Endodermal cell (in vitro differentiated cells): ENCODE measurements at places on chromosomes 12 and 14. TPM values are rescaled to one million over a fixed set of nuclear protein-coding genes. Genes with fewer than 3 reads are reported as not detected.
A peak's percentile ranks its signal among the peaks of the same experiment; 100 is the strongest.

- H3K27ac ChIP-seq, result no peak overlapping the region
- no peaks in the 10 kb centered on the region for H3K4me1 ChIP-seq
- H3K4me3 ChIP-seq, result no peak overlapping the region
These were observed 100.7 kb downstream of the DUSP6 start for GRCh38 chr12:89251342-89252271.

DNA sequence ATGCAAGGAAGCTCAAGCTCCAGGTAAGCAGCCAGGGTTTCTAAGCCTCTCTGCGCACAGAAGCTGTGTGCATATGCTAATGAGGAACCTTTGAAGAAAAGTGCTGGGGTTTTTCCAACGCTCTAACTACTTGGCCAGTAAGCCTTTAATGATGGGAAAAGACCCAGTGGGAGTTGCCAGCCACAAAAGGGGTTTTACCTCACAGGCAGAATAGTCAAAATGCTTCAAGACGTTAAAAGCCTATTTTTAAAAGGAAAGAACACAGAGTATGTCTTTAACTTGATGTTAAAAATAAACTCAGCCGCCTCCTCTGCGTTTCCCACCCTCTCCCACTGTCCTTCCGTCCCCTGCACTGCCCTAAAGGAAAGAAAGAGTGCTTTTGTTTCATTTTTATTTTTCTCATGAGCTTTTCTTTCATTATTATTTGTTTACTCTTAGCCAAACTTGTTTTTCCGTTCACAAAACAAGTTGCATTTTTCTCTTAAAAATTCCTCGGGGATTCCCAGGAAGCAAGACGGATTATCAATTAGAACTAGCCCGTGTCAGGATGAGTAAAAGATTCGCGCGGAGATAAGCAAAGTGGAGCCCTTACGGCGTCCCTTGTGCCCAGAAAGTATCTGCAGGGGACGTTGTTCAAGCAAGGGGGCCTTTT, 209.8 kb upstream of the NUDT4 start:
- peak overlapping the region; percentile 61 for H3K4me3 ChIP-seq
- peak; percentile 80 for DNase-seq
- H3K27ac ChIP-seq, result no peak overlapping the region
- H3K36me3 ChIP-seq, result no peaks in the 10 kb centered on the region

DNA sequence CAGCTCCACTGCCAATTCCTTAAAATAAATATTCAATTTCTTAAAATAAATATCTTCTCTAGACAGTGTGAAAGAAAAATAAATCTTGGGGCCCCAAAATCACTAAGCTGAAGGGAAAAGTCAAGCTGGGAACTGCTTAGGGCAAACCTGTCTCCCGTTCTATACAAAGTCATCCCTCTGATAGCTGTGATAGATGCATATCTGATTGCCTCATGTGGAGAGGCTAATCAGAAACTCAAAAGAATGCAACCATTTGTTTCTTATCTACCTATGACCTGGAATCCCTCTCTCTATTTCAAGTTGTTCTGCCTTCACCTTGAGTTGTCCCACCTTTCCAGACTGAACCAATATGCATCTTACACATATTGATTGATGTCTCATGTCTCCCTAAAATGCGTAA, 889.8 kb downstream of the TRHDE start:
- no peak overlapping the region for H3K4me3 ChIP-seq
- H3K27ac ChIP-seq, result no peak overlapping the region
- no peak for DNase-seq

KCNA5 gene
- total RNA-seq, result 0.09 TPM in 1 of 2 replicates, not detected in the other

GRCh38 chr12:1820191-1820895, at the start of gene LRTM2:
LRTM2 (plus strand) TSS chr12:1820565; CDS start chr12:1828149, 7,584 bp downstream.
- peaks cover 34% of the 10 kb centered on the region for H3K27me3 ChIP-seq
- no peaks in the 10 kb centered on the region for H3K36me3 ChIP-seq
- no peak within 1 kb of the TSS for H3K4me3 ChIP-seq
- no peak within 1 kb of the TSS for H3K27ac ChIP-seq
- no peaks in the 10 kb centered on the region for H3K4me1 ChIP-seq

- H3K36me3 ChIP-seq, result no peaks in the 10 kb centered on the region
- no peaks in the 10 kb centered on the region for H3K27me3 ChIP-seq
- no peak overlapping the region for H3K27ac ChIP-seq
- H3K4me1 ChIP-seq, result peaks cover 4% of the 10 kb centered on the region
These were observed 95.5 kb upstream of the TMPO start for GRCh38 chr12:98419795-98420404.

DNA sequence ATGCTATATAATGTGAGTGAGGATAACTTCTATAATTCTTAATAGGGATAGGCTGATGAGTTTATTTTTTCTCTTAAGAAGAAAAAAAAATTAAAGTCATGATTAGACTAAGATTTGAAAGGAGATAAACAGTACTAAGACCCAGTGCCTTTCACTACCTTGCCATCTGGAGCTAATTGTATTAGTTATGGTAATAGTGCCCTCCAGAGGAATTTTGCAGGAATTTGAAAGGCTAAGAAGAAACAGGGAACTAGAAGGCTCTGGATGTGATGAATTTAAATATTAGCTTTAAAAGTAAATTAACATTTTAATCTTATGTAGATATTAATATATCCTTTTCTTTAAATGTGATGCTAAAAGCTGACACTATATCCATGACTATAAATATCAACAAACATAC, 36.6 kb upstream of the PIK3C2G start:
- no peak for DNase-seq
- H3K4me3 ChIP-seq, result no peak overlapping the region
- no peaks in the 10 kb centered on the region for H3K27me3 ChIP-seq
- H3K4me1 ChIP-seq, result no peaks in the 10 kb centered on the region

GRCh38 chr12:16096273-16096849, 181.1 kb downstream of the SLC15A5 start:
- H3K4me1 ChIP-seq, result no peaks in the 10 kb centered on the region
- no peaks in the 10 kb centered on the region for H3K27me3 ChIP-seq
- H3K27ac ChIP-seq, result no peak overlapping the region
- no peaks in the 10 kb centered on the region for H3K36me3 ChIP-seq
- H3K4me3 ChIP-seq, result no peak overlapping the region

FZD10 gene
- total RNA-seq, result 0.18 and 0.20 TPM in 2 replicates

DNA sequence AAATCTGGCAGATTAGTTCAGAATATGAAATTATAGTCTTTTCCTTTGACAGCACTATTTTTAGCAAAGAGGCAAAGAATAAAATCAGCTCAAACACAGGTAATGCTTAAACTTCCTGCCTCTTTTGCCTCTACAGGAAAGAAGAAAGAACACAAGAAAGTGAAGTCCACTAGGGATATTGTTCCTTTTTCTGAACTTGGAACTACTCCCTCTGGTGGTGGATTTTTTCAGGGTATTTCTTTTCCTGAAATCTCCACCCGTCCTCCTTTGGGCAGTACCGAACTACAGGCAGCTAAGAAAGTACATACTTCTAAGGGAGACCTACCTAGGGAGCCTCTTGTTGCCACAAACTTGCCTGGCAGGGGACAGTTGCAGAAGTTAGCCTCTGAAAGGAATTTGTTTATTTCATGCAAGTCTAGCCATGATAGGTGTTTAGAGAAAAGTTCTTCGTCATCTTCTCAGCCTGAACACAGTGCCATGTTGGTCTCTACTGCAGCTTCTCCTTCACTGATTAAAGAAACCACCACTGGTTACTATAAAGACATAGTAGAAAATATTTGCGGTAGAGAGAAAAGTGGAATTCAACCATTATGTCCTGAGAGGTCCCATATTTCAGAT, 17.4 kb downstream of the TMPO start:
- H3K36me3 ChIP-seq, result peaks cover 100% of the 10 kb centered on the region
- peak; percentile 67 for DNase-seq
- H3K27ac ChIP-seq, result no peak overlapping the region
- no peaks in the 10 kb centered on the region for H3K27me3 ChIP-seq

BCL11B gene
- 4.6 and 5.7 TPM in 2 replicates for total RNA-seq

ANKRD33 gene
- total RNA-seq, result 0.23 TPM in 1 of 2 replicates, not detected in the other

DNA sequence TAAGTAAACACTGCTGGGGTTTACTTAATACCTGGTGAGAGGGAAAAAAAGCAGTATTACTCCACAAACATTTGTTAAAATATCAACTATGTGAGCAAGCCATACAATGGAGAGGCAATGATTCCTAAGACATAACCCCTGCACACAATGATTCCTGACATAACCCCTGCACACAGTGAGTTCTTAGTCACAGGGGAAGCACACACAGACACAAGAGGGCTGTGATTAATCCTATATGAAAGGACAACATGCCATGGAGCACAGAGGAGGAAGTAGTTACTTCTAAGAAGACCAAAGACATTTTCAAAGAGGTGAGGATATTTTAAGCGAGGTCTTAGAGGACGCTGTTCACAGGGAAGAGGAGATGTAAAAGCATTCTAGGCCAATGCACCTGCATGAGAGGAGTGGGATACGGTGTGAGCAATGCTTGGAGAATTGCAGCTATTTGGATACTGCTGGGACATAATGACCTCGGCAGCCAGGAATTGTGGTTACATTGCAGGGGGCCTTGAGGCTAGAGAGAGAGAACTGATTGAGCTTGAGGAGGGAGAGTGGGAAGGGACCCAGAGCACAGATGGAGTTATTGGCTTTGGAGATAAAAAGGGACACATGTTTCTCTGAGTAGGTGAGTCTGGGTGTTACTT, 211.9 kb downstream of the APAF1 start:
- DNase-seq, result peak; percentile 97
- no peak overlapping the region for H3K27ac ChIP-seq
- H3K4me3 ChIP-seq, result no peak overlapping the region
- H3K27me3 ChIP-seq, result no peaks in the 10 kb centered on the region

GRCh38 chr14:78847801-78848200, 677.6 kb downstream of the NRXN3 start:
- H3K36me3 ChIP-seq, result no peaks in the 10 kb centered on the region
- no peak overlapping the region for H3K4me3 ChIP-seq
- no peak for DNase-seq
- H3K27me3 ChIP-seq, result no peaks in the 10 kb centered on the region
- H3K4me1 ChIP-seq, result peaks cover 5% of the 10 kb centered on the region

DNA sequence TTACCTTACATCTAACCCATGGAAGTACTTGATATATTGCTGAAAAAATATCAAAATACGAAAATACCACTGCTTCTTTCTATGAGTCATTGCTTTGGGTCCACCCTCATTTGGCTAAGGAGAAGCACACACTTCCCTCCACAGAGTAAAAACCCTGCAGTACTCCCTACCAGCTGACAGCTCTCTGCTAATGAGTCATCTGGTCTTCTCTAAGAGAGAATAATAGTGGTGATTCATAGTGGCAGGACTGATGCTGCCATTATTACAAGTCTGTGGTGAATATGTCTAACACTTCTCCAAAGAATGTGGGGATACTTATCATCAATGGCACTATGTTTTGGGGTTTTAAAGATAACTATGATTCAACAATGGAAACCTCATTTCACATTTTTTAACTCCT, 90.7 kb downstream of the PPFIA2 start:
- H3K36me3 ChIP-seq, result no peaks in the 10 kb centered on the region
- no peak overlapping the region for H3K4me3 ChIP-seq

GRCh38 chr12:124369055-124369826, 74.3 kb downstream of the RFLNA start:
- no peaks in the 10 kb centered on the region for H3K4me1 ChIP-seq
- H3K36me3 ChIP-seq, result peaks cover 7% of the 10 kb centered on the region
- DNase-seq, result no peak
- no peak overlapping the region for H3K4me3 ChIP-seq

CACNA1C gene
- 0.86 to 1.5 TPM (median 1.4 TPM) in 3 replicates for total RNA-seq

TMTC1 gene
- total RNA-seq, result 65.7 and 71.0 TPM in 2 replicates

GRCh38 chr12:51721282-51721940, 127.1 kb downstream of the FIGNL2 start:
- no peaks in the 10 kb centered on the region for H3K4me1 ChIP-seq
- H3K27ac ChIP-seq, result no peak overlapping the region
- H3K36me3 ChIP-seq, result no peaks in the 10 kb centered on the region
- DNase-seq, result peak; percentile 92
- no peak overlapping the region for H3K4me3 ChIP-seq
- no peaks in the 10 kb centered on the region for H3K27me3 ChIP-seq

DNA sequence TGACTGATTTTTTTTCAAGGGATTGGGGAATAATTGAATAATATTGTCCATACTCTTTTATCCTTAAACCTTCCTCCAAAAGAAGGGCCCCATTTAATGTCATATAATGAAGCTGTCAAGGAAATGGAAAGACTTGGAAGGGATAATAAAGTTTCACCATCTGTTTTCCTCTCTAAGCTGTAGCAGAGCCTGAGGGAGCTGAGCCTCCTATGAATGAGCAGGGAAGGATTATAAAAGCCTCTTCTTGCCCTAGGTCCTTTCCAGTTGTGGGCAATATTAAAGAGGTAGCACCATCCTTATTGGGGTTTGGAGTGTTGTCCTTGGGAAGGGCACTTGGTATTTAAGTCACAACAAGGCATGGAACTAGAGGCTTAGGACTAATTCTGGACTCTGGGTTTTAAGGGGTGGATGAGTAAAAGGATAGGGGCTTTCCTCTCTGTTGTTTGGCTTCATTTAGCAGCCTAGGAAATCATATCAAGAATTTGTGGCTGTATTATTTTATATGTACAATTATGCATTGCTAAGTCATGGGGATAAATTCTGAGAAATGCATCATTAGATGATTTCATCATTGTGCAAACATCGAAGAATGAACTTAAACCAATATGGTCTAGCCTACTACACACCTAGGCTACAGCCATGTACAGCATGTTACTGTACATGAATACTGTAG, 408.5 kb upstream of the DCN start:
- H3K4me3 ChIP-seq, result no peak overlapping the region
- no peaks in the 10 kb centered on the region for H3K36me3 ChIP-seq
- no peaks in the 10 kb centered on the region for H3K27me3 ChIP-seq
- DNase-seq, result no peak
- no peak overlapping the region for H3K27ac ChIP-seq
- no peaks in the 10 kb centered on the region for H3K4me1 ChIP-seq

EID3 gene
- total RNA-seq, result 3.0 to 5.8 TPM (median 4.6 TPM) in 3 replicates

- H3K36me3 ChIP-seq, result no peaks in the 10 kb centered on the region
- H3K27ac ChIP-seq, result no peak overlapping the region
- no peaks in the 10 kb centered on the region for H3K4me1 ChIP-seq
- DNase-seq, result no peak
- no peak overlapping the region for H3K4me3 ChIP-seq
These were observed 145.6 kb downstream of the LRIG3 start for GRCh38 chr12:58774731-58775130.

- H3K4me1 ChIP-seq, result no peaks in the 10 kb centered on the region
- no peak overlapping the region for H3K4me3 ChIP-seq
- no peak for DNase-seq
- no peaks in the 10 kb centered on the region for H3K27me3 ChIP-seq
These were observed 47.1 kb downstream of the GALNT9 start for GRCh38 chr12:132282031-132282949.

GRCh38 chr14:105213361-105213760, 32.2 kb upstream of the NUDT14 start:
- H3K4me3 ChIP-seq, result no peak overlapping the region
- H3K4me1 ChIP-seq, result no peaks in the 10 kb centered on the region

GRCh38 chr14:47929334-47929733, 253.9 kb upstream of the MDGA2 start:
- DNase-seq, result no peak
- no peaks in the 10 kb centered on the region for H3K27me3 ChIP-seq
- no peak overlapping the region for H3K27ac ChIP-seq
- no peaks in the 10 kb centered on the region for H3K4me1 ChIP-seq

- H3K36me3 ChIP-seq, result no peaks in the 10 kb centered on the region
- peak; percentile 89 for DNase-seq
- no peaks in the 10 kb centered on the region for H3K4me1 ChIP-seq
- no peak overlapping the region for H3K27ac ChIP-seq
- H3K4me3 ChIP-seq, result no peak overlapping the region
- no peaks in the 10 kb centered on the region for H3K27me3 ChIP-seq
These were observed 10.9 kb downstream of the EVL start for GRCh38 chr14:100076133-100076532.
